Cardiac septum (tissue), 1 donor: ENCODE measurements at places on chromosomes 1 and 21. TPM values are rescaled to one million over a fixed set of nuclear protein-coding genes. Genes with fewer than 3 reads are reported as not detected.

- DNase-seq: no peak
Observed at GRCh38 chr1:221994939-221995338, 253.1 kb upstream of the DUSP10 start.

Gene GPR157
- total RNA-seq: 23.0 TPM

DNA sequence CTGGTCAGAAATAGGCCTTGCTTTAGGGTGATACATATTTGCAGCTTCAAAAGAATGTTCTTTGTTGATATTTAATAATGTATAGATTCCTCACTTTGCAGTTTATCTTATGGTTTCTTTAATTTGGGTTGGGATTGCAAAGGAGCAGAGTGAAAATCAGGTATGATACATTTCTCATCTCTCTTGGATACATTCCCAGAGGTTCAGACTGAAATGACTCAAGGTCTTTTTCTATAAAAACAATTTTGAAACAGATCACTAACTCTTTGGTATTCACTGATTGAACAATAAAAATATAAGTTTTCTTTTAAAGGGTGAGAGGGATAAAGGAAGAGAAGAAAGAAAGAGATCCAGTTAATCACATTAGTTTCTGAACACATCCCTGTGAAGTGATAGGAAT is 606.5 kb upstream of the CAMK1G start:
- DNase-seq: no peak

DNA sequence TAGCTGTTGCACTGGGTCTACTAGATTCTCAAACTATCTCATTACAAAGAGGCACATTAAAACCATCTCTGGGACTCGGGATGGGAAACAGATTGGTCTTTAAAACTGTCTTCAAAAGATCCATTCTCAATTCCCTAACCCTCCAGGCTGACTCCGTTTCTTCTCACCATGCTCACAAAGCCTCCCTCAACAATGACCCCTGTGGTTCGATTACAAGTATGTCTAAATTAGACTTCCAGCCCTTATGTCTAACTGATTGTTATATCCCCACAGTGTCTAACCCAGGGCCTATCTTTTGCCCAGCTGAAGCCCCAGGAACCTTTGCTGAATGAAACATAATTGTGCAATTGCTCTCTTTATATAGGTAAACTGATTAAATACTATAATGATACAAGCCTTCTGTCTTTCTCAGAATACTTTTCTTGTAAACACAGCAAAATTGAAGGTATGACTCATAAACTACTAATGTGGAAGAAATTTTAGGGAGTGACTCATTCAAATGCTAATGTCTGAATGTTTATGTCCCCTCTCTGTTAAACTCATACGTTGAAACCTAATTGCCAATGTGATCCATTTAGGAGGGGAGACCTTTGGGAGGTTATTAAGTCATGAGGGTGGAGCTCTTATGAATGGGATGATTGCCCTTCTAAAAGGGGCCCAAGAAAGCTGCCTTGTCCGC is 65.6 kb upstream of the DAB1 start:
- DNase-seq: no peak

- DNase-seq: peak; percentile 58
Observed at GRCh38 chr21:10272216-10272615, 249.2 kb upstream of the TPTE start.

DNA sequence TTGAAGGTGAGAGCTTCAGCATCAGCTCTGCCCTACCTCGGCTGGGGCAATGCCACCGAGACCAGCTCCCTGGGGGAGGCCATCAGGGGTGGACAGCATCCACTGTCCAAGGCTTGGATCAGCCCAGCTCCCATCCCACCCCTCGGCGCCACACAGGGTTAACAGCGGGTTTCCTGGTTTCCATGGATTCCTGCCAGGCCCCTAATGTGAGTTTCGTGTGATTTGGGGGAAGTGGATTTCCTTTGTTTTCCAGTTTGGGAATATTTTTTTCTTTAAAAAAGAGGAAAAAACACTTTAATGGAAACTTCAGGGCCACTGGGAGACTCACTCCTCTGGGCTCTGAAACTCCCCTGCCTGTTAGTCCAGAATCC is 34.3 kb downstream of the CASZ1 start:
- no peak for DNase-seq

GRCh38 chr1:8020032-8020431 is 6.1 kb downstream of the ERRFI1 start:
- DNase-seq: no peak

DNA sequence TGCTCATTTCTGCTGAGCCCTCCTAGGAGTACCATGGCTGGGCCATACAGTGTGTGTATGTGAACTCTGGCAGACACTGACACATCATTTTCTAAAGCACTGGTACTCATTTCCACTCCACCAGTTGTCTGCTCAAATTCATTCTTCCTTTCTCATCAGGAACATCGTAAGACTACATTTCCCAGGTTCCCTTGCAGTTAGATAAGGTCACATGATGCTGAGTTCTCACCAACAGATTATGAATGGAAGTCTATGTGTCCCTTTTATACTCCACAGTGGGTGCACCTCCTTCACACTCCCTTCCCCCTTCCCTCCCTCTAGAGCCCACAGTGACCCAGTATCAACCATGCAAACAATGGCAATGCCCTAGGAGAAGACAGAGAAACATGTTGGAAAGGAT is 38.3 kb upstream of the PAX7 start:
- no peak for DNase-seq

Gene KCNE2
- 0.22 TPM for total RNA-seq

Gene CYP4Z1
- total RNA-seq: not detected

Gene COG2
- 19.4 TPM for total RNA-seq

DNA sequence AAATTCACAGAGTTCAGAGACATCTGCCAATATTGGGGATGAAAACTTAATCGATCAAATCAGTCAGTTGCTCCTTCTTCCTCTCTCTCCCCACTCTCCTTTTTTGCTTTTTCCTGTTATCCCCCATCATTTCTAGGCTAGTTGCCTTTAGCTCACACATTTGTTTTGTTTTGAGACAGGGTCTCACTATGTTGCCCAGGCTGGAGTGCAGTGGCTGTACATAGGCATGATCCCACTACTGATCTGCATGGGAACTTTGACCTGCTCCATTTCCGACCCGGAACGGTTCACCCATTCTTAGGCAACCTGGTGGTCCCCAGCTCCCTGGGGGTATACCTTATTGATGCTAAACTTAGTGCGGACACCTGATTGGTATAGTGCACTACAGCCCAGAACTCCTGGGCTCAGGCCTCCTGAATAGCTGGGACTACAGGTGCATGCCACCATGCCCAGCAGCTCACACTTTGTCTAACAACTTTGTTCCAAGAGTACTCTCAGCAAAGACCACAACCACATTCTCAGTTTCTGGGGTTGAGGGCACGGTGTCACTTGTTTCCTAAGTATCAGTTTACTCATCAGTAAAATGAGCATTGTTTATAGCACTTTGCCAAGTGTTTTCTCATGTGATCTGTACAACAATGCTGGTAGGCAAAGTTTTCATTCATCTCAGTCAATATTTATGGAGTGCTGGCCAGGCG is 6.7 kb upstream of the ELOA start:
- no peak for DNase-seq

GRCh38 chr21:42389449-42389835 is 6.4 kb downstream of the TMPRSS3 start:
- DNase-seq: peak; percentile 27

DNA sequence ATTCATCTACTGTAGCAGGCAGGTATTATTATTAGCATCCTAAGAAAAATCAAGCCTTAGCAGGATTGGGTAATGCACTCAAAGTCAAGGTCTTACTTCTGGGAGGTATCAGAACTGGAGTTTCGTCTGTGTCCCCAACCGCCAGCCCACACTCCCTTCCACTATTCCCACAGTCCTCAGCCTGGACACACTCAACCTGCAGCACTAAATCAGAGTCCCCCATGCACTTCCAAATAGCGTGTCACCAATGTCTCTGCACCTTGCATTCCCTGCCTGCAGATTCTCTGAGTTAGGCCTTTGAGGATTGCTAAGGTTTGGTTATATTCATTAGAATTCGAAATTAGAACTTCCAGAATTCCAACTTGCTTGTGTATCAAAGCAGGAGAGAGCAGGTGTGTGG is 3.9 kb downstream of the LYPD8 start:
- no peak for DNase-seq

- DNase-seq: no peak
Observed at GRCh38 chr1:2962541-2962940, 58.7 kb upstream of the ACTRT2 start.

Gene GBP7
- total RNA-seq: 0.08 TPM

GRCh38 chr1:201649761-201650622 is 111.1 kb downstream of the NAV1 start:
- peak; percentile 91 for DNase-seq

GRCh38 chr1:90204023-90204590 is 209.2 kb downstream of the ZNF326 start:
- DNase-seq: no peak

DNA sequence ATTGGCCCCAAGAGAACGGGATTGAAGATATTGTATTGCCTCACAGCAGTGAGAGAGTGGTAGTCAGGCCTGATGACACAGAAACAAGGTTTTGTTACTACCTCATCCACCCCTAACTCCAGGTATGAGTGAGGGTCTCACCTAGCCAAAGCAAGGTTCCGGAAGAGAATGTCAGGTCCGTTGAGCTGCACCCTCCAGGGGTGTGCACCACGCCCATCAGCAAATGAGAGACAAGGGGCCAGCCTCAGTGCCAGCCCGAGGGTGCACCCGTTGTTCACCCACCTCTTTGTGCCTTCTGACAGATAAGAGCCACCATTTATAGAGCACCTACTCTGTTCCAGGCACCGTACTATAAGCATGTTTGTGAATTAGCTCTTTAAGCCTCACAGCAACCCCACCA is 121.9 kb upstream of the IPO9 start:
- DNase-seq: no peak

- DNase-seq: no peak
Observed at GRCh38 chr1:117671781-117672501, 66.1 kb downstream of the TENT5C start.

- DNase-seq: no peak
Observed at GRCh38 chr1:8463144-8463927, 145.4 kb downstream of the SLC45A1 start.

GRCh38 chr21:38538353-38538752 is 40.1 kb upstream of the ERG start:
- no peak for DNase-seq

DNA sequence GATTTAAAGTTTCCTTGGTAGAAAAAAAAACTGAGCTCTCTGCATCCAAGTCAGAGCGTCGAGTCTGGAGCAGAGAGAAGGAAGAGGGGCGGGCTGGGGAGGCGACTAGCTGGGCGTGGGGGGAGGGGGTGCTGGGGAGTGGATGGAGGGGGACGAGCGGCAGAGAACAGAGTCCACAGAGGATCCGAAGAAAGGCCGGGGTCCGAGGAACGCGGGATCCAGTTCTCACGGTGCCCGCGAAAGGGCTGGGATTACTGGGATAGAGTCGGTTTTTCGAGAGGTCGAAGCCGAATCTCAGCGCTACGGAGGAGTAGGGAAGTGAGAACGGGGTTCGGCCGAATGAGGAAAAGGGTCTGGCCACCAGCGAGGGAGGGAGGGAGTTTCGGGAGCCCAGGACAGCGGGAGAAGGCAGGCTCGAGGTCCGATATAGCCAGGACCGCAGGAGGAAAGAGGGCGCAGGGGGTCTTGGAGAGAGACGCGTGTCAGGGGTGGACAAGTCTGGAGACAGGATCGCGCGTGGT is 665 bp downstream of the DAB1 start:
- no peak for DNase-seq

DNA sequence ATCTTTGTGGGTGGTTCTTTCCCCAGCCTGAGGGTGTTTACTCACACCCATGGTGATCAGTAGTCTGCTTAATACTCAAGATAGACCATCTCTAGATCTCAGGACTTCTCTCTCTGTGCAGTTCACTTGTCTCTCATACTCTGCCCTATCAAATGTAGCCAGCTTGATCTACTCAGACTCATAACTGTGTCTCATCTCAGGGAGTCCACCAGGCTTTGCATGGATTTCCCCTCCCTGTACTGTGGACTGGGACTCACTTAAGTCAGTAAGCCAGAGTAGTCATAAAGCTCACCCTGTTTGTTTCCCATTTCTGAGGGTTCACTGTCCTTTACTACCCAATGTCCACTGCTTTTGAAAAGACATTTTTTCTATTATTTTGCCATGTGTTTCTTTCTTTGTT is 41.8 kb downstream of the LYPLAL1 start:
- DNase-seq: no peak

Gene PSRC1
- 0.59 TPM for total RNA-seq

- no peak for DNase-seq
Observed at GRCh38 chr1:56939209-56939608, 26.6 kb downstream of the C8B start.
